NCI-H446 treated with DMSO at 0.1 percent for 48 hours (cell line): ENCODE measurements at places on chromosomes 5 and 9.

DNA sequence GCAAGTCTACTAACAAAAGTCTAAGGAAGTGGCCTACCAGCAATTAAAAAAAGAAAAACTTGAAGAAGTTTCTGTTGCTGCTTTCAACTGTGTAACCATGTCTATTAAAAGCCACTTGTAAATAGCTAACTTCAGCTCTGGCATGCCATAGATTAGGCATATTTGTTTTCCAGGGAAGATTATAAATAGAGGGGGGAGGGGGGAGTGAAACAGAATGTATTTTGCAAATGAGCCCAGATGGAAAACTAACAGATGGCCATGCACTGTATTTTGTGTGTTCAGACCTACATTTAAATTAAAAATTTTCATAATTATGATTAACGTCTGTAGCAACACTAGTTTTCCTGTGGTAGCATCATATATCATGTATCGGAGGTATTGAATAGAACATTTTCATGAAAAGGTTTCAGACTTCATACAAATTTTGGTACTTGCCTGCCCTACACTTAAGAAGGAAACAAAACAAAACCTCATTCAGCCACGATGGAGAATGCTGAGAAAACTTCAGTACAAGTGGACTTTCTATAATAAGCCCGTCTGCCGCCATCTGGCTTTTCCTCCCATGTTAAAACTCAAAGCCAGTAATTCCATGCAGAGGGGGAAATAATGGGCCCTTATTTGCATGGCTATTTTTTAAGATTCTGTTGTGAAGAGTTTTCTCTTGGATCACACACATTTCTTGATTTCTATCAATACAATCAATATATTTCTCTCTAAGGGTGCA lies 220.4 kb upstream of the SMARCA2 start:
- peak; percentile 77 for DNase-seq

- no peak for DNase-seq
Observed at GRCh38 chr5:58775701-58776262, 192.9 kb downstream of the RAB3C start.

DNA sequence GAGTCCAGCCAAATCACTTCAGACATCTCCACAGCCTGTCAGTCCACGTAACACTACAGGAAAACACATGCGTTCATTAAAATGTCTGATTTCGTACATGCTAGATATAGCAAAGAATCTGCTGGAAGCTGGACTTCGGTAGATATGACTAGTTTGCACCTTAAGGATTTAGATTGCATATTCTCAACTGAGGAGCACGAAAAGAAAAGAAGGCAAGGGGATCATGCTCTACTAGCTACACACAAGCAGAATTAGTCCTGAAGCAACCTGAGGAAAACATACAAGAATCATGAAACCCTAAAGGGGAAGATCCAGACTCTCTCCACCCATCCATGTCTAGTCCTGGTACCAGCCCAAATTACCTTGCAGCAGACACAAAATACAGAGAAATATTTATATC lies 36.1 kb upstream of the SSBP2 start:
- DNase-seq: no peak

GRCh38 chr9:120394058-120394669 lies 185.8 kb downstream of the CDK5RAP2 start:
- no peak for DNase-seq

- DNase-seq: no peak
Observed at GRCh38 chr5:151461312-151461711, 13.9 kb downstream of the SLC36A1 start.
